ENCODE measurements at places on chromosomes 4 and X.

- DNase-seq: no peak
Measured at GRCh38 chrX:34288782-34289181, 156.7 kb upstream of the FAM47A start.

DNA sequence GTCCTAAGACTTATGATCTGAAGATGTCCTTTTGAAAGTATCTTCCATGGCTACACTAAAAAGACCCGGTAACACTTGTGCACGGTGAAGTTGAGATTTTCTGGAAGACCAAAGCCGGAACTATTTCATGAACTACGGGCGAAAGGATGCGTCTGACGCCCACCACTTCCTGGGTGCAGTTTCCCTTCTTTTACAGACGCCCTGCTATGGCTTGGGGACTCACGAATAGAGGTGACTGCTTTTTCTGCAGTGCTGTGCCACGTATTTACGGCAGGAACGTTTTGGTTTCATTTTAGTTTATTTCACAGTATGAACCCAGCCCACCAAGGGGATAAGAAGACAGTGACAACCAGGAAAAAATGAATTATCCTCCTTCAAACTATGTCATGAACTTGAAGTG, 180.4 kb downstream of the AFAP1 start:
- DNase-seq: no peak

- no peak for DNase-seq
Measured at GRCh38 chr4:15188605-15189539, 186.6 kb downstream of the CPEB2 start.

- DNase-seq: no peak
Measured at GRCh38 chrX:136585262-136585661, 53.2 kb downstream of the VGLL1 start.

GRCh38 chr4:154364066-154364845, 127.3 kb downstream of the DCHS2 start:
- DNase-seq: no peak

DNA sequence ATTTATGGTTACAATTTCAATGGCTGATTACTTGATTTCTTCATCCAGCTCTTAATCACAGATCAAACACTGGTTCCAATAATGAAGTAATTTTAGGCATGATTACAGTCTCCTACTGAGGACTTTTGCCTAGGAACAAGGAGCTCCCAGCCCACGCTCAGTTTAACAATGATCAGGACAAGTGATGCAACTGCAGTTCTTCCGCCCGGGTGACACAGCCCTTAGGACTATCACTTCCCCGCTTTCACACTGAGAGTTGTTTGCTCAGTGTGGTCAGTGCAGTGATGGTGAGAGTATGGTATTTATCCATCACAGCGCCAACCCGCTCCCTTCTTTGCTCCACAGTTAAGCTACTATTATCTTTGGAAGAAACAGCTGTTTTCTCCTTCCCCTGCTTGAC, 203.2 kb upstream of the MBNL3 start:
- DNase-seq: no peak

DNA sequence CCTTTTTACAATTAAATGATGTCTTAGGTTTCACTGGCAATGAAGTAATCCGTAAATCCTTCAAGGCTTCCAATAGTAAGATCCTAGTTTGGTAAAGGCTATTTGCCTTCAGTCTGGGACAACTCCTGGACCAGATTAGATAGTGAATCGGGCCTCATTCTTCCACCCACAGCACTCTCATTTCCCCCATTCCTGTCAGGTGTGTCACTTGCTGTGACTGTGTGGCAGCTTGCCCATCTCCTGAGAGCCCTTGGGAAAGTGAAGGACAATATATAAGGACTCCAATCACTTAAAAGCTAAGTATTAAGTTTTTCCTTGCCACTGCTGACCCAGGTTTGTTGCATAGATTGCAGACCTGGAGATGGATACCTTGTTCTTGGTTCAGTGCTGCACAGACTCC, 3.3 kb upstream of the GASK1B start:
- DNase-seq: no peak

DNA sequence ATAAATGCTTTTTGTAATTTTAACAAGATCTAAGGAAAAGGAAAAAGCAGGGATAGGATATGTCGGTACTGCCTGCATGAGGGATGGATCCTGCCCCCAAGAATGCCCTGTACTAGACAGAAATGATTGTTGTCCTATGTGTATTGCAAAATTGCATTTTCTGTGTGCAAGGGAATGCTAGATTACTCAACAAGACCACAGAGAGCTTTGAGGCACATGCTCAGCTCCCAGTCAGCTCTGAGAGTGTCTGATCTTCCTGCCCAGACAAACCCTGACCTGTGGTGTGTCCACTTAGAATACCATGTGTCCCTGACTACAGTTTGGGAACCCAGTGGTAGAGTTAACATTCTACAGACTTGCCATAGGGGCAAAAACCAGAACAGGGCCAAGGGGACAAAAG, 129.2 kb upstream of the PAK3 start:
- DNase-seq: peak; percentile 17

GRCh38 chr4:135492439-135492838, 1290.8 kb upstream of the PABPC4L start:
- no peak for DNase-seq

DNA sequence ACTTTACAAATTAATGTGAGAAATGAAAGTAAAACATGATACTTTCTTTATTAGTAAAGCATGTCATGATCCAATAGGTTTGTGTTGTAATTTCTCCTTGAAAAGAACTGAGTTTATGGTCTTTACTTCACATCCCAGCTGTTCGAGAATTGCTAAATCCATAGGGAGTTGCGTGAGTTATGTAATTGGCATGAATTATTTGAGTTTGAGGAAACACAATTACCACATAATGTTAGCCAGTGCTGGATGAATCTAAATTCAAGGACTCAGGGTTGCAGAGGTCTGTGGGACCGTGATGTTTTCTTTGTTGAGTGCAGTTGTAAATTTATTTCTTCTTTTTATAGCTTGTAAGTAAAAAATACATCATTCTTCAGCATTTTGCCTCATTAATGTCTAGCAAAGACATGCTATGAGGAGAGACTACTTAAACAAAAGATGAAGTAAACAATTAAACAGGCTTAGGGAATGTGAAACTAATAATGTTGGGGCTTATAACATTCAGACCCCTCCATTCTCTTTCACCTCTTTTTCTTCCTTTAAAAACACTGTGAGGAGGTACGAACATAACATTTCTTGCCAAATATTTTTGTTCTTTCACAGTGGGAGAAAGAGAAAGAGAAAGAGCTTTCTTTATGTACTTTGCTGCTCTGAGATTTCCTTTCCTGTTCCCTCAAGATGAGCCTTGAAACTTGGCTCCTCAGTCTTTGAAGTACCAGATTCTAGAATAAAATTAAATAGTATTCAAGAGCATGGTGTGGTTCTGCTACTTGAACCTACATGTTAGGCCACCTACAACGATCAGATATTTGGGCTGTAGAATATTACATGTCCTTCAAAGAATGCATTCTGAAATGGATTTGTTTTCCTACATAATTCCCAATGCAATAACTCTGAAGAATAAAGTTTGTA, 159.6 kb upstream of the ANK2 start:
- no peak for DNase-seq

DNA sequence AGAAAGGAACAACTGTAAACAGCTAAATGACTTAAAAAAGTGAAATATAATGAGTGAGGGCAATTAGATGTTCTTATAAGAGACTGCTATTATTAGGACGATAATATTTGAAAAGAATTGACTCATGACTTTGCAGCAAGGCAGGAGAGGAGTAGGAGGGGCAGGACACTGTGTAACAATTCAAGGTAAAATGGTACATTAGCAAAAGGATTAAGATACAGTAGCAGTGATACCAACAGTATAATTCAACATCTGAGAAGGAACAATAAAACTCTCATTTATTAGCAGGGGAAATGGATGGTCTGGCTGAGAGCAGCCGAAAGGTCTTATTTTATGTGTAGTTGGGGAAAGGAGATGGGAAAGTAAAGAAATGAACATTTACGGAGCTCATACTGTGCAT, 315.5 kb upstream of the BOD1L1 start:
- DNase-seq: no peak

DNA sequence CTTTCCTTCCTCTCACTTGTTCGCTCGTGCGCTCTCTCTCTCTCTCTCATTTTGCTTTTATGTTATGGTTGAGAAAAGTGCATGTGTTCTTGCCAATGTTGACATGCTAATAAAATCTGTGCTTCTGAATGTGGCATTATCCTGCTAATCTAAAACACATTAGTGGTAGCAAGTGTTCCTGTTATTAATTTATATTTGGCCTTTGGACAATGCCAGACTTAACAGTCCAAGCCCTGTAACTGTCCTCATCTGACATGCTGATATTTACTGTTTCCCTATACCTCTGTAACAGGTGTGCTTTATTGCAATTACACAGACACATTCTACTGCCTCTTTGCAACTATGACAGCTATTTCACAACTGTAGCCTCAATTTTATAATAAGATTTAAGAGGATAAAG, 2.7 kb downstream of the PPARGC1A start:
- DNase-seq: no peak

GRCh38 chr4:165464813-165465381, 86.1 kb downstream of the CPE start:
- DNase-seq: no peak

DNA sequence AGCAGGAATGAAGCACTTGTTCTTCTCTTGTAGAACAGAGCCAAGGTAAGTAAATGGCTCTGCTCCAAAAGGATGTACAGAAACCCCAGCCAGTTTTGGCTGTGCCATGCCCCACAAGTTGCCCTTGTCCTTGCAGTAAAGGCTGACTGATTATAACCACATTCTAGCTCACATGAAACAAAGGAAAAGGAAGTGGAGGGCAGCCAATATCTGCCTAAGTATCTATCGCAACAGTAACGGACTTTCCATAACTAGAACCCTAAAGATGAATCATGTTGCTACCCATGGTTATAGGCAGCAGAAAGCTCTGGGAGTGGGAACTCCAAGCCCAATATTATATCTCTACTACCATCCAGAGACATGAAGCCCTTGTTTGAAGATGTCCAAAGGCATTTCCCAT, 95.7 kb downstream of the COMMD8 start:
- peak; percentile 97 for DNase-seq

- DNase-seq: no peak
Measured at GRCh38 chrX:76428243-76429130, 977 bp downstream of the MAGEE1 start.

- no peak for DNase-seq
Measured at GRCh38 chr4:158008551-158009218, 164.1 kb downstream of the GASK1B start.

- no peak for DNase-seq
Measured at GRCh38 chr4:185304541-185304940, 91.2 kb downstream of the LRP2BP start.

- no peak for DNase-seq
Measured at GRCh38 chr4:76996445-76996844, 46.9 kb downstream of the SEPTIN11 start.

DNA sequence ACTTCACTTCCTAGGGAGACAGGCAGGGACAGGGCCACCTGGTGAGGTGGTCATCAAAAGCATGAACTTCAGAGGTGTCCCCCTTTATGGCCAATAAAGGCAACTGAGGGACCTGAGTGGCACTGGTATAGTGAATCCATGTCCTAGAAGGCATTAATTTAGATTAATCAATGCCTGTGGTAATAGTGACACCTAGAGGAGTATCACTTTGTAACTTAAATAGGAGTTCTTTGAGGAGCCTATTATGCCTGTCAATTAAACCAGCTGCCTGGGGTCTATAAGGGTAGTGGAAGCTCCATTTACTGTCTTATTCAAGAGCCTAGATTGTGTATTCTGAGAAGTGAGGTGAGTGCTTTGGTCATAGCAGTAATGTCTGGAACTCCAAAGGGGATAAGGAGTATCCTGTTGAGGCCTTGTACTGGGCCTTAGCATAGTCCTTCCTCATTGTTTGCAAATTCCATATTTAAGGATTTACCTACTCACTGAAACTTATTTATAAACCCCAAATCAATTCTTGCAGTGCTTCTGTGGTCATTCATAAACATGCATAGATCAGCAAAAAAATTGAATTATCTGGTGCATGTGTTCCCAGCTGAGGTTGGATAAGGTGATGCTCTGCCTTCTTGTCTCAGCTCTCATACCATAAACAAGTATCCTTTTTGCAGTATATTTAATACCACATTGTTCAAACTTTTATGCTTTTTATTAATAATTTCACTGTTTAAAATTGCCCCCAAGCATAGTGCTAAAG, 213.8 kb upstream of the RADX start:
- DNase-seq: no peak

DNA sequence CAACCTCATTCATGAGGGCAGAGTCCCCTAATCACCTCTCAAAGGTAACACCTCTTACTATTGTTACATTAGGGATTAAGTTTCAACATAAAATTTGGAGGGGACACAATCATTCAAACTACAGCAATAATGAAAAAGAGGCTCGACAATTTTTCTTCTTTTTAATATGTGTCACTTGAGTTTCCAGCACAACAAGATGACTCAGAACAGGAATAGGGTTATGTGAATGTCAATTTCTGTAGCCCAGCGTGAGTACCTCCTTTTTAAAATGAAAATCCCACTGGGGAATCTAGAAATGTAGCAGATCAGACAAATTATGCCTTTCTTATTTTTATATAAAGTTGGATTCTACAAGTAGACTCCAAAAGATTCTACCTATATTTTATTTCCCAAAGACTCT, 83.7 kb downstream of the ZNF330 start:
- no peak for DNase-seq

DNA sequence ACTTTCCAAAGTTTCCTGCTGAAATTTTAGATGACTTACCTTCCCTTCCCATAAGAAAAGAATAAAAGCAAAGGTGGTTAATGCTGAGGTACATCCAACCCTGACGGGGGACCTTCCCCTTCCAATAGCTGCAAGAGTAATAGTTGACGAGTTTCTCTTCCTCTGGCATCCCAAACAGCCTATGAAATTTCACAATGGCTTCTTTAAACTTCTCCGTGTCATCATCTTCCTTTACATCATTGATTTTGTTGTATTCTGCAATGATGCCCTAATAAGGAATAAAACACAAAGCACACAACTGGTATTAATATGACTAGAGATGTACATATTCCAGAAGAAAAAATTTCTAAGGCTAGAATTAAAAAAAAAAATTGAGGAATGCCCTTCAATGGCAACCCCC, 76.6 kb downstream of the TBC1D9 start:
- no peak for DNase-seq

GRCh38 chrX:149908308-149908707, 21.1 kb upstream of the HSFX4 start:
- DNase-seq: no peak

DNA sequence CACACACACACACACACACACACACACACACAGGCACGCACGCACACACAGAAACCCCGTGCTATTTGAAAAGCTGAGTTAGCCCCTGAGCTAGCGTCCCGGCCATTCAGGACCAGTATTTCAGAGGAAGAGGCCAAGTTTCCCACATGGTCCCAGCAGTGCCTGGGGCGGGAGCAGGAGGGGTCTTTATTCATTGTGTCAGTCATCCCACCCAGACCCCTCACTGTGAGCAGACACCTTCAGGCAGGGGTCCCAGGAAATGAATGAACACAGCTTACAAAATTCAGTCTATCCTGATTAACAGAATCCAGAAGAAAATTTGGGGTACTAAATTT, 58.1 kb downstream of the ZFYVE28 start:
- no peak for DNase-seq

DNA sequence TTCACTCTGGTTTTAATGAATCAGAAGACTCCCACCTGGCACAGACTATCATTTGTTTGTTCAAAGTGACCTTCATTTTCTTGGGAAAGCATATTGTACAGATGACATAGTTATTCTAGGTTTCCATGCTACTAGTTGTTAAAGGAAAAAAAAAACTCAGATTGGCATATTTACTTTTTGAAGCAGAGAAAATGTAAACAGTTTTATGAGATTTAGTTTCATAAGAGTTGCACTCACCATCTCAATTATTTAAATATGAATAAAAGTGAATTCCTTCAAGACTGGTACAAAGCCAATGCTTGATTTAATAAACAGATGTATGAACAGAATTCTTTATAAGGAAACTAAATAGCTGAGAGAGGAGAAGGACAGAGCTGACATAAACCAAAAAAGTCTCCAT, 280.3 kb upstream of the UGT8 start:
- no peak for DNase-seq

Measured in GF-D8 (cell line).